ENCODE measurements at places on chromosomes 4 and X.

DNA sequence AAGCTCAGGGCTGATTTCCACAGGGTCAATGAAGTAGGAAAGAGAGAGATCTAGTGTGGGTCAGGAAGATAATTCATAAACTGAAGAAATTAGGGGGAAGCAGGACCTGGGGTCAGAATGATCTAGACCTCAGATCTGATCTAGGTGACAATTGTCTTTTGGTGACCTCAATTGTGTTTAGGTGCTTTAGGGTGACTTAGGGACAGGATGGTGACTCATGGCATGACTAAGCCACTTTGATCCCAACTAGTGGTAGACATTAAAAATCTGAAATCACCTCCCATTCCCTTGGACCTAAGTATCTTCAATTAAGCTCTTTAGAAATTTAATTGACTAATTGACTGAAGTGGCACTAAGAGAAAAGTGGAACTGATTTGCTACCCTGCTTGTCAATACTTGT lies 36.7 kb upstream of the GRXCR1 start:
- no peak for DNase-seq

GRCh38 chr4:83255584-83255983 lies 29.0 kb downstream of the COQ2 start:
- DNase-seq, result no peak

DNA sequence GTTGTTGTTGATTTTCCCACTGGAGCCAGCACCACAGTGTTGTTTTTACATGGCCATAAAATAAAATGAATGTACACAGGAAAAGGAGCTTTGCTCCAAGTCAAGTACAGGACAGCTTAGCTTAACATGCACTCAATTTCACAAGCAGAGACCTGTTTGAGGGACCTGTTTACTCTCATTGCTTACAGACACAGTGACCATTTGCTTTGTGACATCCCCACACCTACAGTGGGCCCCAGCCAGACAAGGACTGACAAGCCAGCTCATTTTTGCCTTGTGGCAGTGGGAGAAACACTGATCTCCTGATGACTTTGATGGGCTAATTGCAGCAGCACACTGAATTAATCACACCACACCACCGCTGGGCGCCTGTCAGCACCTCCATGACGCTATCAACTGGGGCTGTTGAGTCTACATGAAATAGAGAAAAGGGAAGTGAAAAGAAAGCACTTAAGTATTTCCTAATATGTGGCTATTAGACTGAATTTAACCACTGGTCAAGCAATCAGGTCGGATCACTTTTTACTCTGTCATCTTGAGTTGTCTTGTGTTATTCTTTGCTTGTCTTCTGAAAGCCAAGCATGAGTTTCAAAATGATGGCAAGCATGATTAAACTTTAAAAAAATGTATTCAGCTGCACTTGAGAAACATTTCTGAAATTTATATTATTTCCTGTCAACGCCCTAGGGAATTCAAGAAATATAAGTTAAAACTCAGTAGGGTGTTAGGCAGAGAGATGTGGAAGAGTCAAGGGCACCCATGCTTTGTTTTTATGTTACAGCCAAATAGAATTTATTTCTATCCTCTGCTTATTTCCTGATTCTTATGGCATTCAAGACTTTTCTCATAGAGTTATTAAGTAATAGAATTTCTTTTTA lies 557.7 kb downstream of the RAB28 start:
- DNase-seq, result no peak

DNA sequence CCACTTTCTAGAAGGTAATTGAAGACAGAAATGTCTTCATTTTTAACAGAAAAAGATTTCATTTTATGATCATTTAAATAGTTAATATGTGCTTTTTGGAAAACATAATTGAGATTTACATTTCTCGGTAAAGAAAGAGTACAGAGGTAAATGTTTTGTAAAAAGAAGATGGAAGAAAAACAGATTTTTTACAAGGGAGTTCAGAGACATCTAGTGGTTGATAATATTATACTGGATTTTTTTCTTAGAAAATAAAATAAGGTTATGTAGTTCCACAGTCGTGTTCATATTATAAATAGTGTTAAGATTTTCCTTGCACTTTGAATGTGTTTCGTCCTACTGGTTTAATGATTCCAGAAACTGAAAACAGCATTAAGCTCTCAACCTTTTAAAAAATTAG lies 60.6 kb downstream of the SMARCA1 start:
- DNase-seq, result no peak

DNA sequence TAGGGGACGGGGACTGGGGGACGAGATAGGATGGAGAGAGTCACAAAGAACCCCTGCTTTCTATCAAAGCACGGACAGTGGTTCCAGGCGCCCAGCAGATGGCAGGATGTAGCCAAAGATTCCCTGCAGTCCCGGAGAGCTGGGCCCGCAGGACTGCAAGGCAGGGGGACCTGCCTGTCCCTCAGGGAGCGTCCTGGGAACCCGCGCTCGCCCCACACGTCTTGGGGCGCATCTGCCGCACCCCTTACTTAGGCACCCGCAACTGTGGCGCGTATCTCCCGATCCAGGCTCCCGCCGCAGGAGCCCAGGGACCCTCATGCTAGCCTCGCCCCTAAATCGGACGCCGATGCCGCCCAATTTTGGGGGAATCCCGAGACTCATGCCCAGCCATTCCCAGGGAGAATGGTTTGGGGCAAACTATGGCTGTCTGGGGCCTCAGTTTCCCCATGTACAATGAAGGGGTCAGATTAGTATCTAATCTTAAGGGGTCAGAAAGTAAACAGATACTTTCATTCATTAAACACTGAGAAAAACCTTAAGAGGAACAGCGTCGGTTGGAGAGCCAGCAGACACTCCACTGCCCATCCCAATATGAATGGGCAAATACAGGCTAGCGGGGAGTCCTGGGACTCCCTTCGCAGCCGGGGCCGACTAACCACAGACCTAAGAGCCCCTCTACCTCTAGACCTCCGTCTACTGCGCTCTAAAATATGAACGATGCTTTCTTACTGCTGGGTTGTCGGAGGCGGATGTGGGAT lies 581 bp upstream of the STK32B start:
- DNase-seq, result peak; percentile 61

GRCh38 chr4:7803371-7803770 lies 136.3 kb downstream of the AFAP1 start:
- no peak for DNase-seq

GRCh38 chr4:102959496-102959895 lies 60.0 kb downstream of the SLC9B1 start:
- no peak for DNase-seq

DNA sequence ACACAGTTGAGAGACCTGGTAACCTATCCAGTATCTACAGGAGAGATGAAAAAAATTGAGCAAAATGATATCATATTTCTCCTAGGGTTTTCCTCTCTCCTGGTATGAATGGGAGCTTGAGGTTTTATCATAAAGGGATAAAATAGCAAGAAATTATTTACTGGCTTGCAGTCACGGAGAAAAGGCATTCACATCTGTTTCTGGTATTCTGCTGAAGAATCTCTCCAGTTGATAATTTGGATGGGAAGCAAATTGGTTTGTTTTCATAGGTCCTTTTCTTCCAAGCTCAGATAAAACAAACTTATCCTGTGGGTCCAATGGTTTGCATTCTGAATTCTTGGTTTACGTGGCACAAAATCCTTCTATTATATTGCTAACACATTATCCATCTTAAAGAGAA lies 83.1 kb upstream of the GYPA start:
- DNase-seq, result no peak
